Mononuclear cell (primary cell): ENCODE measurements at places on chromosomes 7 and 10. TPM values are rescaled to one million over a fixed set of nuclear protein-coding genes. Genes with fewer than 3 reads are reported as not detected.

The PNLIPRP3 gene
- not detected for total RNA-seq

The SRRM3 gene
- total RNA-seq = not detected

The TBX20 gene
- 0.42 TPM for total RNA-seq

The PIP gene
- not detected for total RNA-seq

The HTR5A gene
- under 0.01 TPM for total RNA-seq

The AKR1B1 gene
- 39.7 TPM for total RNA-seq

The LDB3 gene
- not detected for total RNA-seq

The PAX4 gene
- not detected for total RNA-seq

The ENO4 gene
- not detected for total RNA-seq

The SEMA4G gene
- total RNA-seq = 0.10 TPM

The NPFFR1 gene
- total RNA-seq = under 0.01 TPM

The CYP3A4 gene
- total RNA-seq = not detected

The ADIRF gene
- not detected for total RNA-seq

The ARHGEF5 gene
- total RNA-seq = 5.1 TPM

The RNF148 gene
- not detected for total RNA-seq

The LIPJ gene
- not detected for total RNA-seq

The GALNT17 gene
- not detected for total RNA-seq

The CYP2E1 gene
- 0.42 TPM for total RNA-seq

The SFR1 gene
- total RNA-seq = 27.3 TPM

The EPHB6 gene
- total RNA-seq = 8.3 TPM
